ACHN (cell line): ENCODE measurements at places on chromosomes 1 and 21.

DNA sequence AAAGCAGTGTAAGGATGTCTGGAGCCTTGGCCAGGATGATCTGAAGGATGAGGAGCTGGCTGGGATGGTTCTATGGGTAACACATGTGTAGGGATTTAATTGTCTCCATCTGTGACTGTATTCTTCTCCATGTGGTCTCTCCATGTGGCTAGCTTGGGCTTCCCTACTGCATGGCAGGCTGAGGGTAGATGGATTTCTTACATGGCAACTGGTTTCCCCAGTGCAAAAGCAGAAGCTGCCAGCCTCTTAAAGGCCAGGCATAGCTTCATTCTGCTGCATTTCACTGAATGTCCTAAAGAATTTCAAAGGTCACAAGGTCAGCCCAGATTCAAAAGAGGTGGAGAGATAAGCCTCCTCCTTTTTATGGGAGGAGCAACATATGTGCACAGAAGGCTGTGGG, 61.7 kb downstream of the XCL2 start:
- DNase-seq, result no peak

DNA sequence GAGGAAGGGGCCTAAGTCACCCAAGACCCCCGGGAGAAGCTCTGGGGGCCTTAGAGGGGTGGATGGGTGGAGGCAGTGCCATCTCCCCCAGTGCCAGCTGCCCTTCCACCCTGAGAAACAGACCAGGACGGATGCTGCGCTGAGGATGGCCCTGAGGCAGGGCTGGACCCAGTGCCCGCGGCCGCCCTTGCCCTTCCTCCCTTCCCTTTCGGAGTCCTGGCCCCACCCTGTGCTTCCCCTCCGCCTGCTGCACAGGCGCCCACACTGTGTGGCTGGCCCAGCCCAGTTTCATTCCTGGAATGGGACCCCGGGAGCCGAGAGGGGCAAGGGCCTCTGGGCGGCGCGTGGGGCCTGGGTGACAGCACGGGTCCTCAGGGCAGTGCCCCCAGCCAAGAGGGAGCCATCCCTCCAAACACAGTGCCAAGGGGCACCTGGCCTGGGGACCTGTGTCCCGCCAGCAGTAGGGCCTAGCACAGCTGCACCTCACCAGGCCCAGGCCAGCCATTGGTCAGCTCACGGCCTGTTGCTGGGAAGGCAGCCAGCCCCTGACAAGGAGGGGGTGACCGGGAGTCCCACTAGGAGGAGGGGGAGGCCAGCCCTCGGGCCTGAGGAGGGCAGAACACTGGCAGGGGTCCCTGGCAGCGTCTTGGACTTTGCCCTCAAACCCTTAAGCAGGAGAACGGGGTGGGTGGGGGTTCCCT, 13.4 kb upstream of the SKI start:
- DNase-seq, result no peak

DNA sequence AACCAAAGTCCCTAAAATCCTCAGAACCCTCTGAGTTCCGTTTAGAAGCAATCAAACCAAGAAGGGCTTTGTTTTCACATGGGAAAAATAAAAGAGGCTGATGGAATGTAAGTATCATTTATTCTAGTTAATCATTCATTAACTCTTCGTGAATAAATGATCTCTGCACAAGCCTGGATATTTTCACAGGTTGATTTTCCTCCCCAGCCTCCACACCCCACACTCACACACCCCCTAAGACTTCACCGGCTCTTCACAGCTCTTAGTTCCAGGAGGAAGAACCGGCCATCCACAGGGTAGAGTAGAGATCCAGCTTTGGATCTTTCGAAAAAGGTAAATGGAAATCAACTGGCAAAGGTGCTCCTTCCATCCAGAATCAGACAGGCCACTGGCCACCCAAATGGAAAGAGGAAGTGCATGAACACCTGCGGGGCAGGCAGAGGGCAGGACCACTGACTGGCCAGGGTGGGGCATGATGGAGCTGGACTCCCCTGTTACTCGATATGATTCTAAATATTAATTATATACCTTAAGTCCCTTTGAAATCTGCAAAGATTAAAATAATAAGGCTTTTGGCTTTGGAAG, 10.0 kb downstream of the C1orf198 start:
- no peak for DNase-seq

DNA sequence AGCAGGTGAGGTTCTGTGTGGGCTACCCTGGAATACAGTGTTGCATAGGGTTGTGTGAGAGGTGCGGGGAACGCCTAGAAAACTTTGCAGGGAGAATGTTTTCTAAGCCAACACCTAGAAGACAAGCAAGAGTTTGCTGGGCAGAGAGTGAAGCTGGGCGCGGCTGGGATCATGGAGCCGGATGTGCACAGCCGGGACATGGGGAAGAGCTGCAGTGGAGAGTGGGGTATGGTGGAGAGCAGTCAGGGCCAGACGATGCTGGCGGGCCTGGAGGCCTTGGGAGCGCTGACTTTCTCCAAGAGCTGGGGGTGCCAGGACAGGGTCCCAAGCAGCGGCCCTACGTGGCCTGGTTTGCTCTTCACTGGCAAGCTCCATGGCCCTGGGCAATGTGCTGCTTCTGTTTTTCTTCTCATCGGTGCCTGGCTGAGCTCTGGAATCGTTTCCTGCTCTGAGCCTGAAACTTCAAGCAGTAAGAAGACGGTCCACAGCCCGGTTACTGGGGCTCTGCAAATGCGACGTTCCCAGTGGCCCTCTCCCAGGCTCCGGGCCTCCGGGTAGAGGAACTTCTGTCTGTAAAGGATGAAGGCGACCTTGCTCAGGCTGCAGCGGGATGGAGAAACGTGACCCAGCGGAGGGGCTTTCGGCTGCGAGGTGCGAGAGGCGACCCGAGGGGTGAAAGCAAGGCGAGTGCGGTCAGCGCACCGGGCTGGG, 51.9 kb upstream of the CD34 start:
- DNase-seq, result no peak

- DNase-seq, result no peak
Observed at GRCh38 chr1:156933136-156933535, 12.7 kb downstream of the LRRC71 start.

- DNase-seq, result no peak
Observed at GRCh38 chr1:119806489-119806888, 4.8 kb downstream of the REG4 start.

GRCh38 chr1:58307431-58307830, 239.1 kb downstream of the OMA1 start:
- no peak for DNase-seq

GRCh38 chr21:31732597-31733550, 956 bp upstream of the SCAF4 start:
- peak; percentile 6 for DNase-seq

GRCh38 chr1:12188115-12188514, 21.3 kb downstream of the TNFRSF1B start:
- no peak for DNase-seq
